ENCODE measurements at places on chromosomes 3 and 15.
A peak's percentile ranks its signal among the peaks of the same experiment; 100 is the strongest.

GRCh38 chr3:124402791-124403190 lies 327.5 kb upstream of the UMPS start:
- H3K36me3 ChIP-seq = peaks cover 5% of the 10 kb centered on the region
- H3K27ac ChIP-seq = no peak overlapping the region
- no peak for DNase-seq
- H3K4me3 ChIP-seq = no peak overlapping the region

GRCh38 chr15:59688423-59688781 lies 718 bp downstream of the BNIP2 start:
- H3K4me3 ChIP-seq = peak overlapping the region; percentile 82
- H3K27me3 ChIP-seq = no peaks in the 10 kb centered on the region
- H3K36me3 ChIP-seq = no peaks in the 10 kb centered on the region
- H3K4me1 ChIP-seq = peaks cover 48% of the 10 kb centered on the region
- DNase-seq = no peak

- H3K27ac ChIP-seq = peak overlapping the region; percentile 22
- no peaks in the 10 kb centered on the region for H3K36me3 ChIP-seq
- H3K4me1 ChIP-seq = peaks cover 6% of the 10 kb centered on the region
- no peak for DNase-seq
- H3K4me3 ChIP-seq = no peak overlapping the region
- H3K27me3 ChIP-seq = no peaks in the 10 kb centered on the region
Observed at GRCh38 chr3:83514130-83514914, 1444.5 kb upstream of the CADM2 start.

DNA sequence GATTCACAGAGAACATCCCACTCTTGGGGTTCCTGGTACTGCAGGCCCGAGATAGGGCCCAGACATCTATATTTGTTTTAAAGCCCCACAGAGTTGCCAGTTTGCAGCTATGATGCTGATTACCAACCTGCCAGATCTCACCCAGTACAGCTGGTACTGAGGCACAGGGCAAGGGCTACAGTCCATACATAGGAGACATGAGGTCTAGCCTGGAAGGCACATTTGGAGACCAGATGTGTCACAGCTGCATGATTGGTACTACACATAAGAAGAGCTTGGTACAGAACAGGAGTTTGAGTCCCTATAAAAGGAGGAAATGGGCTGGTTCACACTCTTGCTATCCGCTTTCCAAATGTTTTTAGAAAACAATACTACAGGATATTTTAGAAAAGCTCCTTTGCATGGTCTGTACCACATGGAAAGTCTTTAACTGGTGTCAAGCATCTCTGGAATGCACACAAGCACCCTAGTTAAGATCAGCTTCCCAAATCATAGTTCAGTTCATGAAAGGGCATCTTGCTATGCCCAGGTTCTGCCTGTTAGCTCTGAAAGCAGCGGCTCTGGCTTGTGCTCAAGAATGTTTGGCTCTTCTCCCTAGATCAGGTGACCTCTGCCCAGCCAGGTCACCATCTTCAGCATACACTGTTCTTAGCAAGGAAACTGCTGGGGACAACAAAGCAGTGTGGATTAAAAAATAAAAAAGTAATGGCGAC lies 20.6 kb downstream of the MTMR14 start:
- no peaks in the 10 kb centered on the region for H3K27me3 ChIP-seq
- no peak overlapping the region for H3K4me3 ChIP-seq
- peaks cover 12% of the 10 kb centered on the region for H3K4me1 ChIP-seq
- peaks cover 37% of the 10 kb centered on the region for H3K36me3 ChIP-seq

GRCh38 chr15:59268168-59268851 lies 61.7 kb downstream of the LDHAL6B start:
- H3K4me3 ChIP-seq = no peak overlapping the region
- no peak for DNase-seq
- H3K27me3 ChIP-seq = no peaks in the 10 kb centered on the region
- H3K36me3 ChIP-seq = peaks cover 8% of the 10 kb centered on the region
- peaks cover under 1% of the 10 kb centered on the region for H3K4me1 ChIP-seq
- no peak overlapping the region for H3K27ac ChIP-seq

DNA sequence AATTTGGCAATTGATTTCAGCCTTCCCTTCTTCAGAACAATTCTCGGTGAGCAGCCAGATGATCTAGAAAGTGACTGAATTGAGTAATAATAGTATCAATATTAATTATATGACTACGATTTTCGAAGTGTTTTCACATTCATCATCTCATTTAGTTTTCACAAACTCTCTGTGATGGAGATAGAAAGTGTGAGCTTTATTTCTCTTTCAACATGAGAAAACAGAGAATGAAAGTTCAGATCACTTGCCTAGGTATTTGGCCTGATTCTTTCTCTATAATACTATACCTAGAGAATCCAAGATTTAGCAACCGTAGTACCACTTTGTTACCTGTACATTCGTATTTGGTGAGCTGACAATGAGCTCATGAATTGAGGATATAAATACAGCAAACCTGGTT lies 739.2 kb upstream of the NR2F2 start:
- H3K27ac ChIP-seq = no peak overlapping the region
- no peak for DNase-seq
- no peaks in the 10 kb centered on the region for H3K27me3 ChIP-seq
- H3K4me1 ChIP-seq = peaks cover 4% of the 10 kb centered on the region
- H3K36me3 ChIP-seq = no peaks in the 10 kb centered on the region

DNA sequence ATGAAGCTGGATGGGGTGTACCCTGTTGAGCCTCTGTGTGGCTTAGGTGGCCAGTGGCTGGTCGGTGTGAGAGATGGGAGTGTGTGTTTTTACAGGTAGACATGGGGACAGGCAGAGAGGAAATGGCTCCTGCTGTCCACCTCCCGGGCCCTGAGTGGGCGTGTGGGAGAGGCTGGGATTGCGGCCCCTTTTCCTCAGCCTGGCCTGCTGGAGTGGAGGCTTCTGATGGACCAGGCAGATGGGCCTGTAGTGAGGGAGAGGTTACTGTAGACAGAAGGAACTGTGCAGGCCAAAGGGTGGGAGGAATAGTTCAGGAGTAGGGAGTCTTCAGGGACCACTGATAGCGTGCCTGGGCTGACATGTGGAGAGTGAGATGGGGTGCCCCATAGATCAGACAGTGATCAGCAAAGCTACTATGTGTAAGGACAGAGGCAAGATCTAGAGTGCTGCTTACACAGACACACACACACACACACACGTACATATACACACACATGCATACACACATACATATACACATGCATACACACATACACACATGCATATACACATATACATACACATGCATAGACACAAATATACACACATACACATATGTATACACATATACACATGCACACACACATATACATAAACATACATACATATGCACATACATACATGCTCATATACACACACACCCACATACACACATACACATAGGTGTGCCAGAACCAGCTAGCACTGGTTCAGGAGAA lies 26.4 kb downstream of the ACAA1 start:
- no peak for DNase-seq
- no peak overlapping the region for H3K4me3 ChIP-seq
- no peaks in the 10 kb centered on the region for H3K36me3 ChIP-seq
- peaks cover 6% of the 10 kb centered on the region for H3K27me3 ChIP-seq
- H3K4me1 ChIP-seq = no peaks in the 10 kb centered on the region
- no peak overlapping the region for H3K27ac ChIP-seq

DNA sequence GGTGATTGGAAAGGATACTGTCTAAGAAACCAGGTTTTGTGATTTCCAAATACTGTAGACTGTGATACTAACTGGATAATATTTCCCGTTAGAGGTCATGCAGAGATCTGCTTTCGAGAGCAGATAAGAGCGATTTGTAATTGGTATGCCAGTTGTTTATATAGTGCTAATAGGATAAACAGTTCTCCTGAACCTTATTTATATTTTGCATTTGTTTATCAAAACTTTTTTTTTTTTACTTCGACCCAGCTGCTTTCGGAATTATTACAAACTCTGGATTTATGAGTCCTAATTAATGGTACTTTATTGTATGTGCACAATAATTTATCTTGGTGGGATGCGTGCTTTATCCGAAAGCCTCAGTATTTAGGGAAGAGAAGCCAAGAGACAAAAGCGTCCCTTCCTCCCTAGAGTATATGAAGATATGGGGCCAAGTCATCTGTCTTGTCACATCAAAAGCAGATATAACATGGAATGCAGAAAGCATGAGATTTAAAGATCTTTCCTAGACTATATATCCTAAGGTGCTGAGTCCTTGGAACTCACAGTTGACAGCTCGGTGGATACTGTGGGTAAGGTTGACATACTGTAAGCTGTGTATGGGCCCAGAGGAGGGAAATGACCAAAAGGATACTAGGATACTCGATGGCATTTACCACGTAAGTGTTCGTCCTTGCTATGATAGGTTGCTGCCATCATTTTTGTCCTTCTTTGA lies 62.2 kb downstream of the SMAD6 start:
- DNase-seq = no peak
- H3K4me1 ChIP-seq = peaks cover 72% of the 10 kb centered on the region
- no peak overlapping the region for H3K27ac ChIP-seq
- H3K36me3 ChIP-seq = no peaks in the 10 kb centered on the region

DNA sequence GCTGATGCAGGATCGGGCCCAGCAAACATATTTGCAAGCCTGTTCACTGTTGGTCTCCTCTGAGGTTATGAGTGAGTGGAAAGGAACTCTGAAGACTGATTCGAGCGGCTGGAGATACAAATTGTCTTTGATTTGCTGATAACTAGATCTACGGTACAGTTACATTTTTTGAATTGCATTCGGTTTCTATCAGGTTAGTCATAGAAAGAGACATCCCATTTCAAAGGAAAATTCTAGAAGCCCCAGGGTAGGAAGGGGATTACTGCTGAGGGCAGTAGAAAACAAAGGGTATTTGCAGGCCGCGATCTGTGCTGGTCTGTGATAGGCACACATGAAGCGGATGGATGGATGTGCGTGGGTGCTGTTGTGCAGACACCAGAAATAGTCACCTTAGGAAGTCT lies 228.4 kb downstream of the ITPR1 start:
- no peaks in the 10 kb centered on the region for H3K27me3 ChIP-seq
- H3K4me1 ChIP-seq = peaks cover 68% of the 10 kb centered on the region
- H3K27ac ChIP-seq = peak overlapping the region; percentile 84
- DNase-seq = no peak

DNA sequence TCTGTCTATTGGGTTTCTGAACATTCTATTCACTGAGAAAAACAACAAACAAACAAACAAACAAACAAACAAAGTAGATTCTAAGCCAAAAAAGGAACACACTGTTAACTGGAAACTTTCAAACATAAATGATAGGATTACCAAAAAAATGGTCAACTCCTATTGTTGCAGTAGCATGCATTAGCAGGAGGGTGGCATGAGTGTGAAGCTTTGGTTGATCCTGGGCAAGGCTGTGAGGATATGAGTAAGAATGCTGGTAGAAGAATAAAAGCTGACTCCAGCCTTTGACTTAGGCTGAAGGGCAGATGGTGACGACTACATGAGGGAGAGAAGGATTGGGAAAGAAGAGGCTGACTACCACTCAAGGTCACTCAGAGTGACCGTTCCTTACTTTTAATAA lies 810.3 kb downstream of the VGLL3 start:
- no peak overlapping the region for H3K4me3 ChIP-seq
- no peaks in the 10 kb centered on the region for H3K4me1 ChIP-seq
- H3K27me3 ChIP-seq = peaks cover 3% of the 10 kb centered on the region
- no peak for DNase-seq

GRCh38 chr3:55467099-55467498 lies 20.0 kb downstream of the WNT5A start:
- H3K36me3 ChIP-seq = peaks cover 2% of the 10 kb centered on the region
- H3K4me3 ChIP-seq = no peak overlapping the region
- peaks cover 20% of the 10 kb centered on the region for H3K4me1 ChIP-seq
- H3K27me3 ChIP-seq = no peaks in the 10 kb centered on the region

DNA sequence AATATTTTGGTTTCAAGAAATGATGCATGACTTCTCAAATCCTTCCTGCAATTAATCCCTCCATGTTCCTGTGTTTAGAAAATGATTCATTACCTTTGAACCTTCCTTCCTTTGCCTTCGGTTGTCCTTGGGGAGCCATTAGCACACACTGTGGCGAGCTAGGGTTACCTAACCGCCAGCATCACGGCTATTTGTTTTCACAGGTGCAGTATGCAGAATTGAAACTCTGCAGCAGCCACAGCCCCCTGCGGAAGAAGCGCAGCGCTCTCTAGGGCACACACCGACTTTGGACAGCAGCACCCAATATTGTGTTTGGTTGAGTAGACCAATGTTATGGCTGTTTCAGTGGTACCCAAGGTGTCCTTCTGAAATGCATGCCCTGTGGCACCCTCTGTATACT lies 247.4 kb downstream of the MCTP2 start:
- no peak overlapping the region for H3K4me3 ChIP-seq
- no peaks in the 10 kb centered on the region for H3K27me3 ChIP-seq
- peaks cover 3% of the 10 kb centered on the region for H3K36me3 ChIP-seq
- DNase-seq = no peak

DNA sequence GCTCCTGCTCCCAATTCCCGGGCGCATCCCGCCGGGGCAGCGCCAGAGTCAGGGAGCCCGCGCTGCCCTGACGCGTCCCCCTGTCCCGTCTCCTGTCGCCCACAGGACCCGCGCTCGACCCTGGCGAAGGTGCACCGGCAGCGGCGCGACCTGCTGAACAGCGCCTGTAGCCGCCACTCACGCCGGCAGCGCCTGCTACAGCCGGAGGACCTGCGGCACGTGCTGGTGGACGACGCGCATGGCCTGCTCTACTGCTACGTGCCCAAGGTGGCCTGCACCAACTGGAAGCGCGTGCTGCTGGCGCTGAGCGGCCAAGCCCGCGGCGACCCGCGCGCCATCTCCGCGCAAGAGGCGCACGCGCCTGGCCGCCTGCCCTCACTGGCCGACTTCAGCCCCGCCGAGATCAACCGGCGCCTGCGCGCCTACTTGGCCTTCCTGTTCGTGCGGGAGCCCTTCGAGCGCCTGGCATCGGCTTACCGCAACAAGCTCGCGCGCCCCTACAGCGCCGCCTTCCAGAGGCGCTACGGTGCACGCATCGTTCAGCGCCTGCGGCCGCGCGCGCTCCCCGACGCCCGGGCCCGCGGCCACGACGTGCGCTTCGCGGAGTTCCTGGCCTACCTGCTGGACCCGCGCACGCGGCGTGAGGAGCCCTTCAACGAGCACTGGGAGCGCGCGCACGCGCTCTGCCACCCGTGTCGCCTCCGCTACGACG lies 16.9 kb downstream of the C3orf22 start:
- no peaks in the 10 kb centered on the region for H3K36me3 ChIP-seq
- peak; percentile 91 for DNase-seq
- H3K27ac ChIP-seq = no peak overlapping the region
- H3K4me3 ChIP-seq = no peak overlapping the region

DNA sequence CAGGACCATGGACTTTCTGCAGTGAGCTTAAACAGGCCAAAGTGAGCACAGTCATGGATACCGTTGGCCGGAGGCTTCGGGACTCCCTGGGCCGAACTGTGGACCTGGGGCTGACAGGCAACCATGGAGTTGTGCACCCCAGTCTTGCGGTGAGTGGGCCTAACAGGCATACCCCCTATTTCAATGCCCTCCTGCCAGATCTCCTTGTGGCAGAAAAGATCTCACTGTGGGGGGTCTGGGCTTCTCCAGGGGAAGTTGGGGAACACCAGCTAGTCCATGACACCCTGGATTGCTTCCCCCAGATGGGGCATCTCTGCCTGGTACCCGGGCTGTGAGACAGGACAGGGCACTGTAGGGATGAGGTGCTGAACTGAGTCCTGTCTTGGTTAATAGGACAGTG lies 29.5 kb downstream of the ACAD9 start:
- H3K27ac ChIP-seq = no peak overlapping the region
- H3K4me1 ChIP-seq = no peaks in the 10 kb centered on the region
- H3K36me3 ChIP-seq = peaks cover 40% of the 10 kb centered on the region
- no peak for DNase-seq
- no peak overlapping the region for H3K4me3 ChIP-seq

- no peak overlapping the region for H3K27ac ChIP-seq
- DNase-seq = no peak
- H3K27me3 ChIP-seq = no peaks in the 10 kb centered on the region
Observed at GRCh38 chr15:94579286-94579685, 347.9 kb downstream of the MCTP2 start.

GRCh38 chr3:12990781-12991480 lies 82.3 kb downstream of the IQSEC1 start:
- no peaks in the 10 kb centered on the region for H3K27me3 ChIP-seq
- no peak for DNase-seq
- peak overlapping the region; percentile 87 for H3K27ac ChIP-seq
- H3K4me3 ChIP-seq = peak overlapping the region; percentile 41
- peaks cover 21% of the 10 kb centered on the region for H3K4me1 ChIP-seq
